ENCODE measurements at places on chromosomes 6 and 20.

- DNase-seq, result no peak
Observed at GRCh38 chr6:43186019-43186418, 4.0 kb downstream of the CUL9 start.

DNA sequence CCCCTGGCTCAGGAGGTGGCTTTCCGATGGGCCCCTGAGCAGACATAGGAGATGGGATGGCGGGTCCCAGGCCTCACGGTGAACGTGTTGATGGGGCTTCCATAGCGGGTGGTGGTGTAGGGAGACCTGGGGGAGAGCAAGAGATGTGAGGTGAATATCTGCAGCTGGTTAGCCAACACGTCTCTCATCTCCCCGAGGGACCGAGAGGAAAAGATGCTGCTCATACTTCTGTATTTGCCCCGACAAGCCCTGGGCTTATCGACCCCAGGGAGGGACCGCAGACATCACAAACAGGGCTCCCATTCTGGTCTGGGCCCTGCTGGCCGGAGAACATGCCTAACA lies 38.7 kb downstream of the C6orf132 start:
- DNase-seq, result no peak

DNA sequence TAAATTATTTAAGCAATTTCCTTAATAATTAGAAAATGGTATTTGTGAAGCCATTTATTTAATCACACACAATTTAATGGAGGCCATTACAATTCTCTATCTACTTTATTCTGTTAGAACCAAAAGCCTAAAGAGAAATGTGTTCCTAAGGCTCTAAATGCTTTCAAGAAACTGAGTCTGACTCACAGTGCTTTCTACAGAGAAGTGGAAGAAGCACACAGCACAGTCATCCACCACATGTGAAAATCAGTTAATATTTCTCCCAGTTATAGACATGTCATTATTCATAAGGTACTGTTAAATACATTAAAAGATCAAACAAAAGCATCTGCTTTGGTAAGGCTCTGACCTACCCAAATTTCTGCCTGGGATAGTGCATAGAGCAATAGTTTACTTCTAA lies 214.4 kb downstream of the ALDH8A1 start:
- DNase-seq, result no peak

GRCh38 chr6:156902782-156903181 lies 125.6 kb downstream of the ARID1B start:
- no peak for DNase-seq

DNA sequence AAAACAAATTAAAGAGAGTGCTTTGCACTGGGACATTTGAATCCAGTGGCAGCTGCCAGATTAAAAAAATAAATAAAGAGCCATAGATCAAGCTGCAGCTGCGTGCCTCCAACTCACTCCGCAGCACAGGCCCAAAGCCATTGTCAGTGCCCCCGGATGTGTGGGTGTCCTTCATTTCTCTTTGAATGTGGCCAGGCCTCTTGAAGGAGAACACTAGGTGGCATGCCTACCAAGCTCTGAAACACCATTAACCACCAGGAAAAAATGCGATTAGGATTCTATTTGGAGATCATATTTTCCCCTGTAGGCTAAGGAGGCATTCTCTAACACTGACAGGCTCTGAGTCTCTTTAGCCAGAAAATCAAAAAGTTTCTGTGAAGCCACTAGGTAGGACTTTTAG lies 549.8 kb downstream of the PRKN start:
- no peak for DNase-seq

DNA sequence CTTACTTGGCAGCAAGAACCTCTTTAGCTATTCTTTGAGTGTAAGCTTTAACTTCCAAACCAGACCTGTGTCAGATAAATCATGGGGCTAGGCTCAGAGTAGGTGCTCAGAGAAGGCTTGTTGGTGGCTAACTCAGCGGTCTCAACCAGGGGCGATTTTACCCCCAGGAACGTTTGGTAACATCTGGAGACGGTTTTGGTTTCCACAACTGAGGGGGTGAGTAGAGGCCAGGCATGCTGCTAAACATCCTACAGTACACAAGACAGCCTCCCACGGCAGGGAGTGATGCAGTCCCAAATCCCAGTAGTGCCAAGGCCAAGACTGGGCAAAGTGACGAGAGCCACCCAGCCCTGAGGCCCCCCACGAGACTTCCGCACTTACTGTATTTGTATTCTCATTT lies 59.2 kb downstream of the RAB44 start:
- no peak for DNase-seq

DNA sequence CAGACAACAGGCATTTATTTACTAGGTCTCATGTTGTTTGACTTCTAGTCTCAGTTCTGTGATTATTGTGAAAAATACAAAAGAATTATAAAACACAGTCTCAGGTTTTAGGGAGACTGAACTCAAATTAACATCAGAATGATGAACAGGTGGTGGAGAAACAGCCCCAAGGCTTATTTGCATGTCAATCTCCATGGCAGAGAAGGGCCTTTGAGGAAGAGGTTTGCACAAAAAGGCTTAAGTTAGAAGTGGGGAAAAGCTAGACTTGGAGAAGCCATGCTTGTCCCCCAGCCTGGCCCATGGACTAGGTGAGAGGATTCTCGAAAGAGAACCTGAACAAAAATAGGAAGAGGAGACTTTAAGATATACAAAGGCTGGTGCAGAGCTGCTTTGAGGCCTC lies 183.3 kb downstream of the EDN1 start:
- DNase-seq, result no peak

DNA sequence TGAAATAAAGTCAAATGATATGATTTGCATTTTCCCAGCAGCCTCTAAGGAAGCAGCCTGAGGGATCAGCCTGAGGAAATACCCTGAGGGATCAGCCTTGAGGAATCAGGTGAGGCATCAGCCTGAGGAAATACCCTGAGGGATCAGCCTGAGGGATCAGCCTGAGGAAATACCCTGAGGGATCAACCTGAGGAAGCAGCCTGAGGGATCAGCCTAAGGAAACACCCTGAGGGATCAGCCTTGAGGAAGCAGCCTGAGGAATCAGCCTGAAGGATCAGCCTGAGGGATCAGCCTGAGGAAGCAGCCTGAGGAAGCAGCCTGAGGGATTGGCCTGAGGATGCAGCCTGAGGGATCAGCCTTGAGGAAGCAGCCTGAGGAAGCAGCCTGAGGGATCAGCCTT lies 669.7 kb upstream of the AGPAT4 start:
- no peak for DNase-seq

GRCh38 chr6:132020138-132020581 lies 69.0 kb upstream of the CCN2 start:
- DNase-seq, result no peak

GRCh38 chr6:21741221-21742109 lies 147.9 kb downstream of the SOX4 start:
- no peak for DNase-seq

DNA sequence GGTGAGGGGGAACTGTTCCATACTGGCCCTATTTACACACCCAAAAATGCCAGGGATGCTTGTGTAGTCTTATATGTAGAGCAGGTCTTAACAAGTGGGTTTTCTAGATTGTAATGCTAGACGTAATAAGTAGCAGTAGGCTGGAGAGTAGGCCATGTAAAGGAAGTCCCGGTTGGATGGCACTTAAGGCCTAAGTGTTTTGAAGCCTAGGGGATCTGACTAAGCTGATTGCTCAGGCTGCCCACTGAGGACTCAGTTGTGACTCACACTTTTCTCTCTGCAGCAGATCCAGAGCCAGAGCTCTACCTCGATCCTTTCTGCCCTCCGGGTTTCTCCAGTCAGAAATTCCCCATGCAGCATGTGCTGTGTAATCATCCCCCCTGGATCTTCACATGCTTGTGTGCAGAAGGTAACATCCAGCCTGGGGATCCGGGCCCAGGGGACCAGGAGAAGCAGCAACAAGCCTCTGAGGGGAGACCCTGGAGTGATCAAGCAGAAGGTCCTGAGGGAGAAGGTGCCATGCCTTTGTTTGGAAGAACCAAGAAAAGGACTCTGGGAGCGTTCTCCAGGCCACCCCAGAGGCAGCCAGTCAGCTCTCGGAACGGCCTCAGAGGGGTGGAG lies 26.6 kb downstream of the ZNF133 start:
- DNase-seq, result no peak

DNA sequence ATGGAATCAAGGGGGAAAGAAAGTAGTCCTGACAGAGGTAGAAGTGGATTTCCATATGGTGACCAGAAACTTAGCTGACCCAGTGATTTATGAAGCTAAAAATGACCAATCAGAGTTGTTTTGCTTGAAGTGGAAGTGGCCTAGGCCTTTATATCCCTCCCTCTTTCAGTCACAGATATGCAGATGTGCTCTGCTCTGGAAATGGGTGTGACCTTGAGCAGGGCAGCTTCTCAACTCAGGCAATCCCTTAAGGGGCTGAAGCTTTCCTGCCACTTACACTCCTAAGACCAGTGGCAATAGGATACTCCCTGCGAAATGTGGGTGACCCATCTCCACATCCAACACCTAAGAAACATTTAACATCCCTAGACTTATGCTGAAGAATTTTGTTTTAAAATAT lies 256.6 kb downstream of the EYS start:
- DNase-seq, result no peak

DNA sequence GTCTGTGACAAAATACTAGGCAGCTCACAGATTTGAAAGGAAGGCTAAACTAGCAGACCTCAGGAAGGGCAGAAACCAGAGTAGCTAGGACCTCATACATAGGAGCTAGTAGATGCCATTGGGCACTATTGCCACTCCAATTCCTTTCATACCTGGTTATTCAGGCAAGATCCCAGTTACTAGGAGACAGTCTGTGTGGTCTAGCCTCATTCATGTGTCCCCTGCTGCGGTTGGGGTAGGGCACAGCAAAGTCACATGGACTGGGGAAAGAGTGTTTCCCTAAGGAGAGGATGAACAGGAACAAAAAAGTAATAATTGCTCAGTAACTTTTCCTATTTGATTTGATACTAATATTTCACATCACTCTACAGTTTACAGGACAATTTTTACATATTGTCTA lies 204.6 kb upstream of the HEY2 start:
- DNase-seq, result no peak
